ENCODE measurements at places on chromosomes 5 and 9.

DNA sequence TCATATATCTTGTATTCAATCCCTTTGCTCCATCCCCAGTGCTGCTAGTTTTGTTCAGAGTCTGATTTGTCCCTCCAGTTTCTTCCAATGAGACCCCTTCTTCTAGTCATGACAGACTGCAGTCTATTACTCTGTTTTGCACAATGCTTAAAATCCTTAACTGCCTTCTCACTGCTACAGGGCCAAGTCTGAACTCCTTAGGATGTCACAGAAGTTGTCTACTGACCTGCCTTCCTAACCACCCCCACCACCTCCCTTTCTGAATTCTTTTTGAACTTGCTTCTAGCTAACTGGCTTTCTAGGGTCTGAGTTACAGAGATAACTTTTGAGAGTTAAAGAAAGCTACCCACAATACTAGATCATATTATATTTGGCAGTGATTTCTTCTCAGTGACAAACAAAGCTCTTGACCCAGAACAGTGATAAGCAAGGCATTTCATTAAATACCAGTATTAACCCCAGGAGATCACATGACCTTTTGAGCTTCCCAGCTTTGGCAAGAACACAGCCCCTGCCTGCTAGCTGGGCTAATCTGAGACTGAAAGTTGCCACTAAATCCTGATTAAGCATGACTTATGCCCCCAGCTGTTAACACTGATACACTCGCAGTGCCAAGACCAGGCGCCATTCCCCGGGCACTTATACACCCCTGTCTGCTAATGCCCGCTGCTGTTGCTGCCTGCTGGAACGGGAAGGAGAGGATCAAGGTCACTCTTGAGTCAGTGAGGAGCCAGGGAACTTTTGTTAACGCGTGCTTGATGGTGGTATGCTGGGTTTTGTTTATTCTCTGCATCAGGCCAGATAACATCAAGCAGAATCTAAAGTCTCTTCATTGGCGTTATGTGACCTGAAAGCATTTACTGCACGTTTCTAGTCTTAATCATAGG, 36.4 kb upstream of the ADAMTSL1 start:
- DNase-seq, result no peak

- DNase-seq, result no peak
Measured at GRCh38 chr9:13648676-13649075, 369.2 kb upstream of the MPDZ start.

- DNase-seq, result no peak
Measured at GRCh38 chr5:17897776-17898175, 263.5 kb downstream of the TAF11L14 start.

DNA sequence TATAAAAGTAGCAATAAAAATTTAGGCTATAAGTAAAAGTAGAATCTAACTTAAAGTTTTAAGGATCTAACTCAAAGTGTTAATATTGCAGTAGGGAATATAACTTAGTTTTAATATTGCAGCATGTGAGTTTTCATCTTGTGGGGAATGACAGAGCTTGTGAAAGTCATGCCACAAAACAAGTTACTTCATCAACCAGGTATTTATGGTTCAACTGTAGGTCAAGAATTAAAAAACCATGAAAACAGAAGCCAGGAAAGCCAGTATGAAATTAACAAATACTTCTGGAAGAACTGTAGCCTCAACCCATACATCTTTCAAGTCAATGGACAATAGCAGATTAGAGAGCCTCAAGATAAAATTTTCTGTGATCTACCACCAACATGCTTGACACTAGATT, 19.0 kb downstream of the HMGCS1 start:
- DNase-seq, result peak; percentile 47

GRCh38 chr9:14096258-14096922, 217.6 kb downstream of the NFIB start:
- peak; percentile 61 for DNase-seq

DNA sequence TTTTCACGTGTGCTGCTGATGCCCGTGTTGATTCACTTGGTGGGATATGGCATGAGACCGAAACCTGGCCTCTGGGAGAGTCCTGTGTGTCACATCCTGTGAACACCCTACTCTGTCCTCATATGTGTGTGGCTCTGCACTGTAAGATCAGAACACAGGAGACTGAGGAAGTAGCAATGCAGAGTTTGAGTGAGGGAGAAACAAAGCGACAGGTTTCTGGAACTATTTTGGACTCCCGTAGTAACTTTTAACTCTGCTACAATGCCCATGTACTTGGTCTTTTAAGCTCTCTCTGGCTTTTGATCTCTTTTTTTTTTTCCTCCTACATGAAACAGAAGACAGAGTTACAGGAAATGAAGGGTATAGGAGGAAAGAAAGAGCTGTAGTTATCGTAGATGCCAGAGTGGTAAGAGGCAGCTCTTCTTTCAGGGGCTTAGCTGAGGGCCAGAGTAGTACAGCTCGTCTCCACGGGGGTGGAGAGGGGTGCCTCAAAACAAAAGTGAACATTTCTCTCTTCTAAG, 26.6 kb downstream of the GRAMD2B start:
- DNase-seq, result peak; percentile 50

DNA sequence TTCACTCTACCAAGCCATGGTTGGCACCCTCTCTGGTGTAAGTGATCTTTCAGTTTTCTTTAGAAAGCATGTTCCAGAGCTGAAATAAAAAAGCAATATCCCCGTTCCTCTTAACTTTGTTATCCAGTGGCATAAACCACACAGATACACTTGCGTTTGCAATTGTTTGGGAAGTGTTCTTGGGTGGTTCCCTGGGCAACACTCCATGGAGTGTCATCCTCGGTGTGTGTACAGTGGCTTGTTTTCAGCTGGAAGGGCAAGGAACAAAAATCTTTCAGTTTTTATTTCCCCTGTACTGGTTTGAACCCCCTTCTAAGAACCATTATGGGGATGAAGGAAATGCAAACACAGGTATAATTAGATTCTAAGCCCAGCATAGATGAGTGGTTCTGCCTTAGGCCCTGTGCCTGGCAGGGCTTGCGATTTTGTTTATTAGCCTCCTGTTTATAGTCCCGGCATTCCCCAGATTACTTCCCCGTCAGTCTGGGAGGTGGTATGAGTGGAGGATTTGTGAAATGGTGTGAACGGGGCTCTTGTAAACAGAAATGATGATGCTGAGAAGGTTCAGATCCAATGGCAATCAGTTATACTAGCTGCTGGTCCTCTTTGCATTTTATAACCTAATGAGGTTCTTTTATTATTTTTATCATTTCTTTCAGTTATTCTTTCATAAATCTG, 76.0 kb upstream of the CD180 start:
- DNase-seq, result no peak

DNA sequence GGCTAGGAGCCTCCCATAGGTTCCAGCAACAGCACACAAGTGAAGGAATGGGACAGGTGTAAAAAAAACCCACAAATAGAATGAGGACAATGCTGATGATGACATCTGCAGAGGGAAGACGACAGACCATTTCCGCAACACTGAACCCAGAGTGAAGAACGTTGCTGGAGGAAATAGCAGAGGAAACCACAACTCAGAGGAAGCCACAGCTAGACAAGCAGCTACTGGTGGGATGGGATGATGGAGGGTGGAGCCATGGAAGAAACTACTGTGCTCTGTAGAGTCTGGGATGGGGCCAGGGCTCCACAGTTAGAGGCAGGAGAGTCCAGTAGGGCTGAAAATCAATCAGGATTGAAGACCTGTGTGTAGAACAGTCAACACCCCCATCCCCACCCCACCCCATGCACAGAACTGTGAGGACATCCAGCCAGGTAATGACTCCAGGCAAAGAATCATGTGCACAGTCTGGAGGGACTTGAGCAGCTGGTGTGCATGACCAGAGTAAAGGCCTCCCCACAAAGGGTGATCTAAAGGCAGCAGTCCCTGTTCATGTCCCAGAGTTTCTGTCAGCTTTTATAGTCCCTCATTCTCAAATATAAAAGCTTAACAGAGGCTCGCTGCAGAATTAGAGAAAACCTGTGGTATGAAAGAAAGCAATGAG, 65.2 kb upstream of the SPIN1 start:
- no peak for DNase-seq

DNA sequence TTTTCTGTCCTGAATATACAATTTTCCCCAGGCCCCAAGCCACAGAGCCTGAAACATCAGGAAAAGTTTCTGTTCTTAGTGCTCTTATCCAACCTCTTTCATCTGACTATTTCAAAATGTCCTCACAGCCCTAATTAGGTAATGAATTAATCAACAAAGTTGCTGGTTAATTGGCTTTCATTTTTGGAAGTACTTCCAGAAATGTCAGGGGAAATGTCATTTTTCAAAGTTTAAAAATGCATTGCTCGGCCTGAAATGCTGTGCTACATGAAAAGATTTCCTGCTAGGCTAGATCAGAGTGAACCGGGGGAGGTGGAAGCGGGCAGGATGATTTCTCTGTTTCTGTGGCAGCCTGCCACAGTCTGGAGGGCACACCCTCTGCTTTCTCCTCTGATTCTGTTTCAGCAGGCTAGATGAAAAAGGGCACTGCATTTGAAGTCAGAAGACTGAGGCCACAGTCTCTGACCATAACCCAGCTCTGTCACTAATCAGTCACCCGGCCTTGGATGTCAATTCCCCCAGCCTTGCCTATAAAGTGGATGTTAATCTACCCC, 55.9 kb upstream of the BARX1 start:
- DNase-seq, result no peak

- DNase-seq, result no peak
Measured at GRCh38 chr9:123662057-123662776, 267.7 kb downstream of the DENND1A start.
